ENCODE measurements at places on chromosomes 6 and 20.

DNA sequence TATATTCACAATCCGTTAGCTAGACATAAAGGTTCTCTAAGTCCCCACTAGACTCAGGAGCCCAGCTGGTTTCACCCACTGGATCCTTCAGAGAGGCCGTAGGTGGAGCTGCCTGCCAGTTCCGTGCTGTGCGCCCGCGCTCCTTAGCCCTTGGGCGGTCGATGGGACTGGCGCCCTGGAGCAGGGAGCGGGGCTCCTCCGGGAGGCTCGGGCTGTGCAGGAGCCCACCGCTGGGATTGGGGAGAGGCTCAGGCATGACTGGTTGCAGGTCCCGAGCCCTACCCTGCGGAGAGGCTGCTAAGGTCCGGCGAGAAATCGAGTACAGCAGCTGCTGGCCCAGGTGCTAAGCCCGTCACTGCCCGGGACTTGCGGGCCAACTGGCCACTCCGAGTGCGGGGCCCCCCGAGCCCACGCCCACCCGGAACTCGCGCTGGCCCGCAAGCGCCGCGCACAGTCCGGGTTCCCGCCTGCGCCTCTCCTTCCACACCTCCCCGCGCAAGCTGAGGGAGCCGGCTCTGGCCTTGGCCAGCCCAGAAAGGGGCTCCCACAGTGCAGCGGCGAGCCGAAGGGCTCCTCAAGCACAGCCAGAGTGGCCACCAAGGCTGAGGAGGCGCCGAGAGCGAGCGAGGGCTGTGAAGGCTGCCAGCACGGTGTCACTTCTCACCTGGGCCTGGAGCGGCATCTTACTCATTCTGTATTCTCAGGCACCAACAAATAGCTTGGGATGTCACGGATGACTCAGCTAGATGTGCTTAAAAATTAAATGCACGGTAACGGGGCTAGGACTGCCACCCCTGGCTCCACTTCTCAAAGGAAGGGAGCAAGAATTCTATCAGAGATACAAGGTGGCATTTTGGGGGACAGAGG lies 44.1 kb downstream of the IRF4 start:
- DNase-seq = no peak

- no peak for DNase-seq
Measured at GRCh38 chr6:154649721-154650120, 83.5 kb upstream of the SCAF8 start.

DNA sequence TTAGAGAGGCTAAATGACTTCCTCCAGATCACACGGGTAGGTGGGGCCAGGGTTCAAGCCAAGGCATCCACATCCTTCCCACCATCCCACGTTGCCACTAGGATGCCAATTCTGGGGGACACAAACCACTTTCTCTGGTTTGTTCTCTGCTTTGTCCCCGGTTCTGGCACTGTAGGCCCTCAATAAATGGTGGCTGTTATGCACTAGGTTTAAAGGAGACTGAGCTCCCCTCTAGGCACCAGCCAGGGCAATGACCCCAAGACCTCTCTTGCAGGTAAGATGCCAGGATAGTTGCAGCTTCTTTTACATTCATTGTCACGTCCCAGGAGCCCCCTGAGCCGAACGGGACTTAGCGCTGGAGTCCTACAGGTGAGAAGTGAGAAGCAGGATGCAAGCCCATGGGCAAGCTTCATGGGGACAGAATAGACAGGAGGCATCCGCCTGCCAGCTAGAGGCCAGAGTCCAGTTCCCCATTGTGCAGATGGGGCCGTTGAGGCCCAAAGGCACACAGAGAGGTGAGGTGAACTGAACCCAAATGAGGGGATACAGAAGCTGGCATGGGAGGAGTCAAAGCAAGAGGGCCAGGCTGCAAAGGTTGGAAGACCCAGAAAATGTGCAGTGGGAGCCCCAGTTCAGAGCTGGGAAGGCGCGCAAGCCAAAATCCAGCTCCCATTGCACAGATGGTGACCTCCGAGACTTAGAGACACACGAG lies 677 bp downstream of the PXMP4 start:
- peak; percentile 62 for DNase-seq

DNA sequence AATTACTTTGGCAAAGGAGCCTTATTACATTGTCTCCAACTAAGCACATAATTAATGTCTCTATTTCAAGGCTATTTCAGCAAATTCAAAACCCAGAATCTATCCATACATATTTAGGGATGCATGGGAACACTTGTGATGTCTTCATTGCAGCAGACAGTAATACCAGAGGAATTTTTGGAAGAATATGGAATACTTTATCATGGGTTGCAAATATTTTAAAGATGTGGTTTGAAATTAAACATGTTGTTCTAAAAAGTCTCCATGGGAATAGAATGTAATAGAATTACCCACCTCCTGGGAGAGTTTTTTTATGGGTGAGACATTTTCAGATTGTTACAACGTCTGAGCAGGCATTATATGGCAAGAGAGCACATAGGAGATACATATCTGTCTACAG lies 170.8 kb downstream of the KCNQ5 start:
- DNase-seq = peak; percentile 63

- peak; percentile 71 for DNase-seq
Measured at GRCh38 chr6:29676981-29677601, 3.9 kb downstream of the ZFP57 start.

- peak; percentile 4 for DNase-seq
Measured at GRCh38 chr20:40493071-40493470, 196.0 kb downstream of the MAFB start.

DNA sequence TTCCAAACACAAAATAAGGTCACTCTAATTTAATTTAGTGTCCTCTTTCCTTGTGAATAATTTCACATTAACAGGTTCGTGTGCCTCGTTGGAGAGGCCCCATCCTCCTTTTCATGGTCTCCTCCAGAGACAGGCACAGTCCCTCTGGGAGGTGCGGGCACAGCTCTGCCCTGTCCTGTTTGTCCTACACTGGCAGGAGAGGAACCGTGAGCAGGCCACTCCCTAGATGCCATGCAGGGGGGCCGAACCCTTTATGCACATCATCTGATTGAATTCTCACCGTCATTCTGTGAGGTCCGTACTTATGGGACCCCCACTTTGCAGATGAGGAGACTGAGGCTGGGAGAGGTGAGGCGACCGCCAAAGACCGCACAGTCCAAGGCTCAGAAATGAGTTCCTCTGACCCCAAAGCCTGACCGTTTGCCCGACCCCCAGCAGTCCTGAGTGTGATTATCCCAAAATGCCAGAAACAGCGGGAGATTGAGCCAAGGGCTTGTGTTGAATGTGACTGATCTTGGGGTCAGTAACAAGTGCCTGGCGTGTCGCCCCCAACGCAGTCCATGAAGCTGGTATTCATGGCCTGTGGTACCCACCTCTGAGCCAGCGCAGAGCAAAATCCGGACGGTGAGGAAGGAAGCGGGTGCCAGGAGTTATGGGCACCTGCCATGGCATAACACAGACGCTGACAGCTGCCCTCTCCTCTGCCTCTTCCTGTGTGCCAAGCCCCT lies 43.5 kb downstream of the PMEPA1 start:
- DNase-seq = no peak

DNA sequence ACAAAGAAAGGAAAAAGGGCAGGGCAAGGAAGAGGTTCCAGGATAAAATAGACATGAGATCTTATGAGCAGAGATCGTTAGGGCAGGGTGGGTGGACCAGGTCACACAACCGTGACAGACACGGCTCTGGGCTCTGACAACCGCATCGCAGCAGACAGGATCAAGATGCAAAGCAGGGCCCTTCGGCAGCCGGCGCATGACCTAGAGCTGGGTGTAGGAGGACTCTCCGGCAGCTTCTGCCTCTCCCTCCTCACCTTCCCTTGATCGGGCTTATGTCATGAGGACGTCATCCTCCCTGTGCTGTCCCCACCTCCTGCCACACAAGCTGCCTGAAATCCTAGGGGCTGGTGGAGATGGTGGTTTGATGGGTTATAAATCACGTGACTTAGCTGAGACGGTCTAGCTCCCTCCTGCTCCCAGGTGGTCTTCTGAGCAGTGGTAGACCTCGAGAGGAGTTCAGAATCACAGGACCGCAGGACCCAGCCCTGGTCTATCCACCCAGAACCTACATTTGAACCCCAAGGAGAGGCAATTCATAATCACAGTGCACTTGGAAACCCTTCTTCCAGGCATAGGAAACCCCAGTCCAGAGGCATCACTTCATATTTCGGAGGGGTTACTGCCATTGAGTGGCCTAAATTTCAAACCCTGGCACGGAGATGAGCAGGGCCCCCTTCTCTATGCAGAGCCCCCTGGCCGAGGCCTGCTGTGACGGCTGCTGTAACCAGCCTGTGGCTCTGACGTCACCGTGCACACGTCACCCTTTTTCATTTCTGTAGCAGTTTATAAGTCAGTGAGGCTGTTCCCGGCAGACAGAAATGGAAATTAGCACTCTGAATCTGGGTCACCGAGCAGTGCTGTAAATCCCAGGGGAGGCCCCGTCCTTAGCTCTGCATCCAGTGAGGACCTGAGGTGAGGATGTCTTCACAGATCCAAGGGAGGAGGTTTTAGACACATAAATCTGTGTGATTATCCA lies 8.7 kb upstream of the CCR6 start:
- no peak for DNase-seq

- no peak for DNase-seq
Measured at GRCh38 chr6:31300797-31301196, 28.9 kb upstream of the HLA-C start.

GRCh38 chr6:32244946-32245398 lies 21.1 kb upstream of the NOTCH4 start:
- DNase-seq = peak; percentile 71

DNA sequence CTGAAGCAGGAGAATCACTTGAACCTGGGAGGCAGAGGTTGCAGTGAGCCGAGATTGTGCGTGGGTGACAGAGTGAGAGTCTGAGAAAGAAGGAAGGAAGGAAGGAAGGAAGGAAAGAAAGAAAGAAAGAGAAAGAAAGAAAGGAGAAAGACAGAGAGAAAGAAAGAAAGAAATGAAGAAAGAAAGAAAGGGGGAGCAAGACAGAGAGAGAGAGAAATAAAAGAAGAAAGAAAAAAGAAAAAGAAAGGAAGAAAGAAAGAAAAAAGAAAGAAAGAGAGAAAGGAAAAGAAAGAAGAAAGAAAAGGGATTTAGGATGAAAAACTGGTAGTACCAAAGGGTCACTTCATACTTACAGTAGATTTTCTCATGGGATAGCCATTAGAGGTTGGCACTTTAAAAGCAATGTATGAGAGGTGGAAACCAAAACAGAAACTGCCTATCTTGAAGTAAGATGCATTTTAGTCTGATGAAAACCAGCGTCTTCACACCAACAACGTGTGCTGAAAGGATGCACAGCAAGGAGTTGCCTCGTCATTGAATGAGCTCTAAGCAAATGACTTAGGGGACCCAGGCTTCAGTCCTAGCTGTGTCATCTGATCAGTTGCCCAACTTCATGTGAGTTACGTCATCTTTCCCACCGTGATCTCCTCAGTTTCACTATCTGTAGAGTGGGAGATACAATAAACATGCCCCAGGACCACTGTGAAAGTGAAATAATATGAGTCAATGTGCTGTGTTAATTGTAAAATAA lies 133.9 kb upstream of the NEDD9 start:
- DNase-seq = no peak

- DNase-seq = peak; percentile 20
Measured at GRCh38 chr6:140538926-140539325, 1164.5 kb upstream of the CITED2 start.

GRCh38 chr6:149075616-149076354 lies 241.7 kb upstream of the TAB2 start:
- no peak for DNase-seq

DNA sequence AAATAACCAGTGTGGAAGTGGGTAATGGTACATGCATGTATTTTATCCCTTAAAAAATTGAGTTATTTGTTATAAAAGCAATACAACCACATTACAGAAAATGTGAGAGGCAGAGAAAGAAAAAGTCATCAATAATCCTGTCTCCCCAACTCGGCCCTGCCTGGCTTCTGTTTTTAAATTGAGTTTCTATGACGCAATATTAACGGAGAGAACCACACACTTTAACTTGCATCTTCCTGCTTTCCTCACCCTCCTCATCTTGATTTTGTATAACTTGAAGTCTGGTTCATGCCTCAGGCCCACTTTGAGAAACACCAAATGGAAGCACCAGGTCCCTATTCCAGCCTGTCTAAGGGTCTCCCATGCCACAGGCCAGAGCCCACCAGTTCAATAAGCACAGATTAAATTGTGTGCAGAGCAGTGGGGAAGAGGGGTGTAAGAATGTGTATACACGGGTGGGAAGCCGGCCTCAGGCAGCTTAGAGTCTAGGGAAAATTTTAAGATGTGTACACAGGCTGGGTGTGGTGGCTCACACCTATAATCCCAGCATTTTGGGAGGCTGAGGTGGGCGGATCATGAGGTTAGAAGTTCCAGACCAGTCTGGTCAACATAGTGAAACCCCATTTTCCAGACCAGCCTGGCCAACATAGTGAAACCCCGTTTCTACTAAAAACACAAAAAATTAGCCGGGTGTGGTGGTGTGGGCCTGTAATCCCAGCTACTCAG lies 15.9 kb downstream of the KCNK5 start:
- no peak for DNase-seq

- no peak for DNase-seq
Measured at GRCh38 chr6:67916399-67916798, 718.7 kb upstream of the ADGRB3 start.

- DNase-seq = peak; percentile 12
Measured at GRCh38 chr6:65545920-65546319, 161.1 kb downstream of the EYS start.

DNA sequence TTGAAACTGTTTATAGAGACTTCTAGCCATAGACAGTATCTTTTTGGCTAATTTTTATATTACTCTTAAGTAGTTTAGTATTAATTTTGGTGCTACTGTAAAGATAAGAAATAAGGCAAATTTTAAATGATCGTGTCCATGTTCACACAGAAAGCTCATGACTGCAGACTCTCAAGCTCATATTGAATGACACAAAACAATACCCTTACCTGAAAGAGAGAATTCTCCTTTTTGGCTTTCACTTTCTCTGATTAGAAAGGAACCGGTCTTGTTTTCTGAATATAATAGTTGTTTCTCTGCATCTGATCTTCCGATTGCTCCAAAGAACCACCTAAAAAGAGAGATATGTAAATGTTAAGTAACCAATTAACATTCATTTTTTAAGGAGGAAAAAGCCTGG lies 57.0 kb downstream of the FRK start:
- DNase-seq = no peak

- DNase-seq = no peak
Measured at GRCh38 chr6:3698021-3698420, 53.5 kb downstream of the PXDC1 start.

GRCh38 chr6:111628142-111628850 lies 22.6 kb upstream of the TRAF3IP2 start:
- no peak for DNase-seq

DNA sequence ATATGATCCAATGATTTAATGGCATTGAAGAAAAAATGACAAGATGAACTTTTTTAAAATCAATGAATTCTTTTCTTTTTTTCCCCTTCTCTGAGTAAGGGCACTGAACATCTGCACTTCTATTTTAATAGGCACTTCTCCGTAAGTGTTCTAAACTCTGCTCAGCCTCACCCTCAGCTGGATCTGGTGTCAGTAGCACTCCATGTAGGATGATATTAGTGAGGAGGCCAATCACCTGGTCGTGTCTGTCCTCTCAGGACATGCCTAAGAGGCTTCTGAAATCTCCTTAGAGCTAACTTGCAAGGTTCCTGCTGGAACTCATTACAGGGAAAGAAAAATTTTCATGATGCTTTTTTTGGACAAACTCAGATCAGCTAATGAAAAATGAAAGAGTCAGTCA lies 148.6 kb upstream of the MLIP start:
- no peak for DNase-seq

- no peak for DNase-seq
Measured at GRCh38 chr6:8758412-8758811, 323.1 kb upstream of the SLC35B3 start.

Measured in NCI-H69 (cell line).